ENCODE measurements at places on chromosomes 12 and 14. TPM values are rescaled to one million over a fixed set of nuclear protein-coding genes. Genes with fewer than 3 reads are reported as not detected.
A peak's percentile ranks its signal among the peaks of the same experiment; 100 is the strongest.

NYNRIN gene
- 23.4 TPM for total RNA-seq

MYH6 gene
- total RNA-seq, result 1.4 TPM

NEMP1 gene
- total RNA-seq, result 16.4 TPM

GRCh38 chr14:94992046-94992445 lies 165.3 kb downstream of the DICER1 start:
- no peak for DNase-seq

- no peak for DNase-seq
Measured at GRCh38 chr12:122799641-122800243, 25.4 kb downstream of the CCDC62 start.

- no peak for DNase-seq
Measured at GRCh38 chr12:66247741-66248140, 54.6 kb upstream of the HELB start.

DNA sequence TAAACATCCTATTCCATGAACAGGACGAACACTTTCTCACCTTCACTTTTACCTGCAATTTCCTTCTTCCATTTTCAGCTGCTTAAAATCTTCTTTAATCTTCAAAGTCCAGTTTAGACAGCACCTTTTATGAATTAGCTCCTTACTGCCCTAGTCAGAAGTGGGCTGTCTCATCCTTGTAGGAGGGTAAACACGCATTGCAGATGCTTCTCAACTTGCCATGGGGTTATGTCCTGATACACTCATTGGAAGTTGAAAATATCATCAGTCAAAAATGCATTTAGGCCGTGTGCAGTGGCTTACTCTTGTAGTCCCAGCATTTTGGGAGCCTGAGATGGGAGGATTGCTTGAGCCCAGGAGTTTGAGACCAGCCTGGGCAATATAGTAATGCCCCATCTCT lies 35.2 kb downstream of the HMGA2 start:
- no peak for DNase-seq

P2RX2 gene
- not detected for total RNA-seq

DNA sequence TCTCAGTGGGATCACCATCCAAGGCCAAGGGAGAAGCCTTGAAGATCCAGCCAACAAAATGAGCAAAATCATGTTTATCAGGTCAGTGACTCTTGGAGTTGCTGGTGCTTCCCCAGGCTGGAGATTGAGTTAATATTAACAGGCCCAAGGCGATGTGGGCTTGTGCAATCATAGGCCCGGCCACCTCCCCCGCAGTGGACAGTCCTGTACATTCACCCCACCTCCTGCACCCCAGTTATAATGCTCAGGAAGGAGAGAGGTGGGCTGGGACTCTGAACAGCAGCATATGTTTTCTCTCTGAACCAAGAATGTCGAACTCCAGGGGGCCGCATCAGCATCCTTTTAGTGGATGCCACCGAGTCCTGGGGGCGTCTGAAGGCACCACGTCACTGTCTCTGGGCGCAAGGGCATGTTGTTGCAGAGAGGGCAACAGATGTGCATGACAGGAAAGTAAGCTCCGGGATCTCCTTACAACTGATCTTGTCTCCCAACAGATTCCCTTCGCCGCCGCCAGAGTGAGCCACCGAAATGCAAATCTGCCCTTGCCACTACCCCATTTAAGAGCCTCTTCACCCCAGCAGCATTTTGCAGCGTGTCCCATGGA lies 32.2 kb upstream of the SERPINA6 start:
- DNase-seq, result peak; percentile 90

GRCh38 chr14:20434701-20435581 lies 1.0 kb downstream of the KLHL33 start:
- peak; percentile 73 for DNase-seq

DNA sequence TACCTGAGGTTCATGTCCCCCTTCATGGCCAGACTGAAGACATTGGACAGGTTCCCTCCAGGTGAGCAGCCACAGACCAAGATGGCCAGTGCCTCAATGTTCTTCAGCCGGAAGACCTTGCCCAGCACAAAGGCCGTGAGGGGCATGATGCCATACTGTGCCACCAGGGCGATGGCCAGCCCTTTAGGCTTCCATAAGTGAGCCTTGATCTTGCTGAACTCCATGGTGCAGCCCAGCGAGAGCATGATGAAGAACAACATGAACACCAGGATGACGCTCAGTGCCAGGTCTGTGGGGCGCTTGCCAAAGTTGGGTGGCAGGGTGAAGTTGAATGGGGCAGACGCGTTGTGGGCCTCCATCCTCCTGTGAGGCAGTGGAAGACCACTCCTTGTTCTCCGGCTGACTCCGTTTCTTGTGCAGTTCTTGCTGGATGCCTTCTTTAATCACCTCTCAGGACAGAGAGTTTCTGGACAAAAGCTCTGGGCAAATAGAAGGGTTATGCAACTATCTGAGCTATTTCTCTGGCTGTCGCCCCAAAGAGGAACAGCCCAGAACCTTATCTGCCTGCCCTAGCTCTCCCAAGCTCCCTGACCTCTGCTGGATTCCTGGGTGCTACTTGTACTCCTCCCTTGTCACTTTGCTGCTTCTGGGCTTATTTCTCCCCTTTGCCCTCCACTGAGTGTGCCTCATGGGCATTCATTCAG lies at the start of gene SLC10A1:
TSS of gene SLC10A1 (minus strand) at position 445 of the 704 bp plus-strand sequence. CDS start at position 359, 86 bp downstream.
- DNase-seq, result no peak

- DNase-seq, result no peak
Measured at GRCh38 chr14:77861201-77861600, 61.3 kb downstream of the ADCK1 start.

DNA sequence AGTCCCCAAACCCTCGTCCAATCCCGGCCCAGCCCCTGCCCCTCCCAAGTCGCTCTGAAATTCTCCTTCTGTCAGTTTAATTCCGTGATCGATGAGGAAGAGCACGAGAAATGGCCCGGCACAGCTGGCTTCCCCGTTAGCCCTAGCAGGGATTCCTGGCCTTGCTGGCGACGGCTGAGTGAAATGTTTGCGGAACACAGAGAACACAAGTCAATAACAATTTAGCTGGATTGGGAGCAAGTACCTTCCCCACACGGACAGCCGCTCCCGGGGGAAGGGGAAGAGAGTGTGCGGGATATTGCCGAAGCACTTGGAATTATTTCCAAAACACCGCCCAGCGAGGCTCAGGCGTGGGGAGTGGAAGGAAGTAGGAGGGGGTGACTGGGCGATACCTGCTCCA lies 134.6 kb downstream of the RBM19 start:
- DNase-seq, result peak; percentile 45

DNA sequence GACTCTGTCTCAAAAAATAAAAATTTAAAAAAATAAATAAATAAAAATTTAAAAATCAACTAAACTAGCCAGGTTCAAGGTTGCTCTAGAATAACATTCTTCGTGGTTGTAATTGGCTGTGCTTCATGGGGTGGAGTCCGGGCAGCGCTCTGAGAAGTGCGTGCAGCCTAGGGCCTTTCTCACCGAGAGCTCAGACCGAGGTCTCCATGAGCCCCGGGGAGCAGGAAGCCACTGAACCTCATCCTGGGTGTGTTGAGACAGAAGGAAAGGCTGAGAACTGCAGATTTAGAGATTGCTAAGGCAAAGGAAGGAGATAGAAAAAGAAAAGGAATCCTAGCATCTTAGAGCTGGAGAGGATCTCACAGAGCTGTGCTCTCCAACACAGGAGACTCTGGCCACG lies 14.7 kb downstream of the P2RX4 start:
- DNase-seq, result no peak

LRRC10 gene
- not detected for total RNA-seq

CATSPERB gene
- 3.6 TPM for total RNA-seq

GRCh38 chr12:76049575-76050251 lies 18.1 kb upstream of the PHLDA1 start:
- no peak for DNase-seq

SYT10 gene
- total RNA-seq, result not detected

- no peak for DNase-seq
Measured at GRCh38 chr12:49946497-49946896, 4.0 kb upstream of the AQP2 start.

DNA sequence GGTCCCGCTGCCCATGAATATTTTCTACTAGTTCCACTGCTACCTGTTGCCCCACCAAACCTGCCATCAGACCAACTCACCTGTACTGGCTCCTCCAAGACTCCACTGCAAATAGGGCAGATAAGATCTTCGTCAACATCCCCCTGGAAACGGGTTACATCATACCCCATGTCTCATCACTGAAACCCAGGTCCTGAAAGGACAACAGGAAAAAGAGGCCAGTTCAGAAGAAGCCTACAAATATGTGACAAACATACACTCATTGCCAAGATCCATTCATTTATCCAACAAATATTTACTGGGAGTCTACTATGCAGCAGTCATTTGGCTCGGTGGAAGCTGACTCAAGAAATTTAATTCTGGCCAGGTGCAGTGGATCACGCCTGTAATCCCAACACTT lies 7.8 kb downstream of the RNF41 start:
- DNase-seq, result no peak

FAR2 gene
- 17.4 TPM for total RNA-seq

KRT72 gene
- not detected for total RNA-seq

SLC24A4 gene
- 1.1 TPM for total RNA-seq

DNA sequence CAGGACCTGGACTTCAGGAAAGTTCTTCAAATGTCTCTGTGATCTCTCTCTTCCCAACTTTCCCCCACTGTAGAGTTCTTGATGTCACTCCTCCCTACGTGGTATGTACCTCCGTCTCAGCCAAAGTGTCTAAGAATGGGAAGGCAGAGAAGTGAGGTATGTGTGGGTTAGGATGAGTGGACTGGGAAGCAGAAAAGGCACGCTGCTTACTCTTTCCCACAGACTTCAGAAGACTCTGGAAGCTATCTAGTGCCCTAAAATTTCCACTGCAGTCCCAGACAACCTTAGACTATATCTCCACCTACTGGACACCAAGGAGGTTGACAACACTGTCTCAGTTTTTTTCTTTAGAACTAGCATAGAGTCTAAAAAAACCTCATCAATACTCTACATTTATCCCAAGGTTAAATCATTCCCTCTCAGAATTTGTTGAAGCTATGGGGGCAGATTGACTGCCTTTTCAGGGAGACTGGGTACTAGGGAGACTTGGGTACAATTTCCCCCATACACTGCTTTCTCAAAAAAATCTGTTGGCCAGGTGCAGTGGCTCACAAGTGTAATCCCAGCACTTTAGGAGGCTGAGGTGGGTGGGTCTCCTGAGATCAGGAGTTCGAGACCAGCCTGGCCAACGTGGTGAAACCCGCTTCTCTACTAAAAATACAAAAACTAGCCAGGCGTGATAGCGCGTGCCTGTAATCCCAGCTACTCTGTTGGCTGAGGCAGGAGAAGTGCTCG lies 20.6 kb upstream of the ITGA5 start:
- DNase-seq, result no peak

DNA sequence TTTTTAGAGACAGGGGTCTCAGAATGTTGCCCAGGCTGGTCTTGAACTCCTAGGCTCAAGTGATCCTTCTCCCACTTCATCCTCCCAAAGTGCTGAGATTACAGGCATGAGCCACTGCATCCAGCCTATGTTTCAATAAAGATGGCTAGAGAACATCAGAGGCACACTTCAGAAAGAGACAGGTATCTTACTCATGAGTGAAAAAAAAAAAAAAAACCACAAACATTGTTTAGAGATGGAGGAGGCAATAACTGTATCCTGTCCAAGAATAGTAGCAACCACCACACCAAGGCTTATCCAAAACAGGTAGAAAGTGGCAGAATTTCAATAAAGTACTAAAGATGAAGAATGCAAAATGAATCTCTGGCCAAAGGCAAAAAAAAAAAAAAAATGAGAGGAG lies 30.3 kb downstream of the EEA1 start:
- no peak for DNase-seq

GRCh38 chr12:6096527-6096926 lies 27.9 kb downstream of the VWF start:
- DNase-seq, result no peak

- no peak for DNase-seq
Measured at GRCh38 chr14:23559010-23559925, 3.2 kb downstream of the THTPA start.

- no peak for DNase-seq
Measured at GRCh38 chr12:10197879-10198278, 14.8 kb upstream of the GABARAPL1 start.

RHEBL1 gene
- total RNA-seq, result 0.71 TPM

DNA sequence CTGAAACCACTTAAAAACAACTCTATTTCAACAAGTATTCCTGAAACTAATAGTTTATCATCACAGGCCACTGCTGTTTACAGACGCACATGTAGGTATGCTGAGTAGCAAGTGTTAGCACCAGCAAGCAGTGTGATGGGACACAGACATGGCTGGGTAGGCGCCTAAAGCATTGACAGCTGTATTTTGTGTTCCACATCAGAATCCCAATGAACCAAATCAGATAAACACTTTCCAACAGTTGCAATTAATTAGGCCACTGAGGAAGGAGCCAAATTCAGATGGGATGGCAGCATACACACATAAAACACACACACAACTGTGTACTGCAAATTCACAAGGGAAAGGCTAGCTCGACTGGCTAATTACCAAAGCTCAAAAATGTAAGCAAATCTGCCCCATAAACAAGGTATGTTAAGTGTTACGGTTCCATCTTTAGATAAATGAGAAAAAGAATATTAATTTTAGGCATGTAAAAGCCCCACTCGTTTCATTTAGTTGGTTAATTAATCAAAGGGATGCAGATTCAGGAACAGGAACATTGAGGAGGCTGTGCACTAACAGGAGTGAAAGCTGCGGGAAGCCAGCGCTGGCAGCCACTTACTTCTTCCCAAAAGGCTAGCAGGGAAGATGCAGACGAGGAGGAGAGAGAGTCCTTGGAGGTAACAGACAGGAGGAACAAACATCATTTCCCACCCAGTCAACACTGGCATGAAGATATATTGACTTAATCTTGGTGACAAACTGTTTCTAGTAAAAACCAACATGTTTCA lies 33.4 kb downstream of the AMN start:
- no peak for DNase-seq

DNA sequence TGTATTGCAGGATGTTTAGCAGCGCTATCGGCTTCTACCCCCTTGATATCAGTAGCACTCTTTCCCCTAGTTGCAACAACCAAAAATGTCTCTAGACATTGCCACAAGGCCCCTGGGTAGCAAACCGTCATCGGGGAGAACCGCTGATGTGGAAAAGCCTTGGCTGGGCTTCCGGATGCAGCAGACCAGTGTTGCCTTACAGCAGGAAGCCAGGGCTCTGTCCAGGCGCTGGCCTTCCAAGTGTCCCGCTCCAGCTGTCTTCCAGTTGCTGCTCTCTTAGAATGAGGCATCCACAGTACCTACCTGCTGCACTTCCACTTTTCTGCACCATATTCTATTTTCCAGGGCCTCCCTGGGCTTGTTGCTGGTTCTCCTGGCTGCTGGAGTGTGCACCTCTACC lies 22.6 kb upstream of the SLC10A1 start:
- no peak for DNase-seq

IL26 gene
- not detected for total RNA-seq

- DNase-seq, result no peak
Measured at GRCh38 chr12:23098110-23098509, 473.1 kb downstream of the ETNK1 start.

DNA sequence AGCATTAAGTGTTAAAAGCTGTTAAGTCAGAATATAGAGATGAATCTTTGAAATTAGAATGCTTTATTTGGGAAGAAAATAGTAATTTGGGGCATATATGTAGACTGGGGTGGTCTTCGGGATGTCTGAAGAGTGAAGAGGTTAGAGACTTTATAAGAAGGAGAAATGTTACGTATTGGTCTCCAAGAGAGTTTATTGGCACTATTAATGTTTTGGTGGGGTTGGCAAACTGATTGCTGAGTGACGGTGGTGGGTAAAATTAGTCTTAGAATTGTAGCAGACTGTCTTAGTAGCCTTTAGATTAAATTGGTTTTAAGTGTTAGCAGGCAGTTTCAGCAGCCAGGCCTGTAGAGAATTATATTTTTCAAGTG lies 4.9 kb upstream of the ATP23 start:
- DNase-seq, result no peak

CLEC2D gene
- 8.9 TPM for total RNA-seq
